ENCODE measurements at places on chromosomes 7 and 10.

DNA sequence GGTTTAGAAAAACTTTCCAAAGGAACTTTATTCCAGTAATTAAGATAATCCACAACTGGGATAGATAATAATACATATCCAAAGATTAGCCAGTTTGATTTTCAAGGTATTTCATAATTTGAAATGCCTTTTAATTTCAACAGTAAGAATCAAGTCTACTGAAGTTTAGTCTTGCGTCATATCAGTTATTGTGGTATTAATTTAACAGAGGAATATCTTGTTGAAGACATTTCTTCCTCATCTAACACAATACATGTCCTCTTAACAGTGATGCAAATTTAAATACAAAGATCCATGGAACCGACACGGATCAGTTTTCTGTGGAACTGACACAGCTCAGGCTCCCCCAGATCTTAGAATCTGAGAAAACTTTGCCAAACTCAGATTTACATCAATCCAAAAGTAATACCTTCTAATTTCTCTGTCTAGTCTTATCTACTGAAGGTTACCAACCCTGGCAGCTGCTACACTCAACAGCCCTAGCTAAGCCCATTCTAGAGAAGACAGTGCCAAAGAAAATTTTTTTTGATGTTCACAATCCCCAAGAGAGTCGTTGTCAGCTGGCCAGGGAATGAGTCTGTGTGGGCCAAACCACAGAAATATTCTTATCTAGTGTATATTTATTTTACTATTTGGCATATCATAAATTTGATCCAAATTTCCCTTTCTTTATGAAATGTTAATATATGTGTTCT is 365.2 kb upstream of the MEOX2 start:
- no peak for DNase-seq

GRCh38 chr10:24097751-24098207 is 111.2 kb upstream of the KIAA1217 start:
- DNase-seq: no peak

DNA sequence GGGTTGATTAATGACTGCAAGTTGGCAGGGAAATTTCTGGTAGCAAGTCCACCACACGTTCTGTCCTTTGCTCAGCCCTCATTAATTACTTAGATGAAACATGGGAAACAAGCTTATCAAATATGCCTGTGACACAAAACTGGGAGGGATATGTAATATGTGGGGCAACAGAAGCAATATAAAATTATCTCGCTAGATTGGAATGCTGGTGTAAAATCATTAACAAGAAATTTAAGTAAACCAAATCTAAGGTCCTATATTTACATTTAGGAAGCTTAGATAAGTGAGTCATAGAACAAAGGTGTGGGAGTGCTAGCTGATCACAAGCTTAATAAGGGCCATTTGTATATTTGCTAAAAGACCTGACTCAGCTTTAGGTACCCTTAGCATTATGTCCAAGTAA is 23.5 kb downstream of the TRPV5 start:
- no peak for DNase-seq

- no peak for DNase-seq
Measured at GRCh38 chr7:97513326-97513725, 218.6 kb upstream of the TAC1 start.
